ENCODE measurements at places on chromosomes 3 and 15.

GRCh38 chr3:185517387-185518130 is 18.7 kb upstream of the TMEM41A start:
- DNase-seq: no peak

DNA sequence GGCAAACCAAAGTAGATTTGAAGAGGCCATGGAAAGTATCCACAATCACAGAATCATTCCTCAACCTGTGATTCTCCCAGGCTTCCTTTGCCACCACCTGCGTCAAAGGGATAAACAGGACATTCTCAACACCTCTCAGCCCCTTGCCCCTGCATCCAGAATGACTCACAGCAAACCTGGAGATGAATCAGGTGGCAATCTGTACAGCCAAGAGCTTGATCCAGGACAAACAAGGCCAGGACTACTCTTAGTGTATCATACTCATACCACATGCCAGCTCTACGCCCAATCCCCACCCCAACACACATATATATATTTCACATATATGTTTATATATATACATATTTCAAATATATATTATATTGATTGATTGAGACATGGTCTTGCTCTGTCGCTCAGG is 23.6 kb upstream of the C3orf62 start:
- DNase-seq: no peak

- DNase-seq: no peak
Measured at GRCh38 chr15:73927003-73927475, 777 bp downstream of the LOXL1 start.

GRCh38 chr3:129663045-129663446 is 56.6 kb upstream of the PLXND1 start:
- DNase-seq: no peak

GRCh38 chr3:178420033-178420432 is 116.2 kb upstream of the KCNMB2 start:
- DNase-seq: no peak

- no peak for DNase-seq
Measured at GRCh38 chr15:86399041-86399954, 319.6 kb downstream of the AGBL1 start.

DNA sequence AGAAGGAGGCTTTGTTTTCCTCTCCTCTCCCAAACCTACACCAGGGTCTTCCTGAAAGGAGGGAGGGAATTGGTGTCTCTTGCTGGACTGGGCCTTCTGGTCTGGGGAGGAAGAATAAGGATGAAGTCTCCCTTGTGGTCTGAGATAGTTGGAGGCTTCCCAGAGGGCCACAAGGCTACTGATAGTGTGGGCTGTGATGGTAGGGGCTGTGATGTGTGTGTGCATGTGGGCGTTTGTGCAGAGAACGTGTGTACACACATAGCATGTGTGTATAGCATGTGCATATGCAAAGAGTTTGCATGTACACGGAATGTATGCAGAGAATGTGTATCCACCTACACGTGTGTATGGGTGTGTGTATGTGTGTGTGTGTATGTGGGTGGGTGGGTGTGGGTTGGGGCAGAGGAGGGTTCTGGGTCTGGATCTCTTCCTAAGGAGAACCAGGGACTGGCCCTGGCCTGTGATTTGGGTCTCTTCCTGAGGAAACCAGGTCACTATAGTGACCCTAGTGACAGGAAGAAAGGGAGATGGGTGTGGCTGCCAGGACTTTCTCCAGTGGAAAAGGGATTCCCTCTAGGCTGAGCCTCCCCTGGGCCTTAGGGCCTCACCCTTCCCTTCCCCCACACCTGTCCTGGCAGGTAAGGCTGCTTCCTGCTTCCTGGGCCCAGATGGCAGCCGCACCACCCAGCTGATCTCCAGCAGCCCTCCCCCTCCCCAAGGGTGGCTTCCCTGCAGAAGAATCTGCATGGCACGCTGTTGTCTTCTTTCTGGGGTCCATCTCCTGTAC is 1.7 kb downstream of the FLNB start:
- no peak for DNase-seq

DNA sequence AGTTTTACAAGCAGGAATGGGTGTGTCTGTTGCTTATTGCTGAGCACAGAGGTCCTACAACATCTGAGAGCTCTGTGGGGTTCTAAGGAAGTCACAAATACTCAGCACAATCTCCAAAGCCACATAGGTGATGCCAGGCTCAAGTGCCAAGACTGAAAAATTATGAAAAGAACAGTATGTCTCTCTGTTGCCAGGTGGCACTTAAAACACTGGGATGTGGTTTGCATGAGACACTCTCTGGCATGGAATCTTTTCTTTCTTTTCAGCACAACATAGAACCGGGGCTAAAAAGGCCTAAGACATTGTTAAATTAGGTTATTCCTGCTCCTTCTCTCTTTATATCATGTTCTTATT is 127.3 kb upstream of the PRICKLE2 start:
- no peak for DNase-seq

GRCh38 chr3:187006864-187007630 is 76.7 kb downstream of the ST6GAL1 start:
- no peak for DNase-seq

GRCh38 chr3:153096731-153097131 is 65.3 kb upstream of the RAP2B start:
- DNase-seq: no peak

- DNase-seq: no peak
Measured at GRCh38 chr3:37377670-37378069, 203.3 kb upstream of the LRRFIP2 start.

GRCh38 chr3:15345608-15346137 is 13.3 kb upstream of the SH3BP5 start:
- DNase-seq: no peak

- peak; percentile 52 for DNase-seq
Measured at GRCh38 chr15:45670511-45670910, 35.7 kb downstream of the SQOR start.

DNA sequence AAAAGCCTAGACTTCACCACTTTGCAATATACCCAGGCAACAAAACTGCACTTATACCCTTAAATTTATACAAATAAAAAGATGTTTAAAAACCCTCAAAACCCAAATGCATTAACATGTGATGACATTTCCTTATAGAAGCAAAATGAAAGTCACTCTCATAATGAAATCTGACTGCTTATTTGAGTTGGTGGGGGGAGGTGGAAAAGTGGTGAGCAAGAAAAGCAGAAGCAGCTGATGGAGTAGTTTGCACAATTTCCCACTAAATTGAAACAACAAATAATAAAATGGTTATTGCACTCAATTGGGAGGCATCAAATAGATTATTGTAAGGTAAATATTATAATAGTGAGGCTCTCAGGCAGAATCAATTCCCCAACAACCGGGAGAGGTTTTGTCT is 54.0 kb upstream of the GADL1 start:
- DNase-seq: no peak

- no peak for DNase-seq
Measured at GRCh38 chr3:23760871-23761373, 44.8 kb upstream of the UBE2E1 start.

- no peak for DNase-seq
Measured at GRCh38 chr3:170154569-170155143, 26.9 kb downstream of the PHC3 start.

DNA sequence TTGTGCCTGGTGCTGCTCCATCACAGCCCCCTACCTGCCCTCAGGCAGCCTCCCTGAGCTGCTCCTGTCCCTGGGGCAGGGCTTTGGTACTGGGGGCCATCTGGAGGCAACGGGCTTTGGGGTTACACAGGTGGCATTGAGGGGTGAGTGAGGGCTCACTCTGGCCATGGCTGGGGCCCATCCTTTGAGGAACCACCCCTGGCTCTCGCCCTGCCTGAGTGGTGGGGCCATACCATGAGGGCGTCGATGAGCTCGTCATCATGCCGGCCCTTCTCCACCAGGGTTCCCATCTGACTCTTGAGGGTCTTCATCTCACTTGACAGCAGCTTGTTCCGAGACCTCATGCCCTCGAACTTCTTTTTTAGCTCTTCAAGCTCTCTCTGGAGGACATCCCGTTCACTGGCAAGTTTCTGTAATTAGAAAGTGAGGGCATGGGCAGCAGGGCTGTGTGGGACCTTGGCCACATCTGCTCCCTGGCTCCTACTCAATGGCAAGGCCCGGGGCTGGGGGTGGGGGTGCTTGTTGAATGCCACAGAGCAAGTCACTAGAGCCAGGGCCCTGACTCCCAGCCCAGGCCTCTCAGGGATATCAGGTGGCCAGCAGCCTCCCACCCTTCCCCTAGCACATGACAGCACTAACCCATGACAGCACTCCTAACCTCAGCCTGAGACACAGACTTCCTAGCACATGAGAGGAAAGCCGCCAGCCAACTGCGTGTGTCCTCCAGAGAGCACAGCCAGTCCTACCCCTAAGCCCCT is 33.5 kb downstream of the CCDC13 start:
- no peak for DNase-seq

DNA sequence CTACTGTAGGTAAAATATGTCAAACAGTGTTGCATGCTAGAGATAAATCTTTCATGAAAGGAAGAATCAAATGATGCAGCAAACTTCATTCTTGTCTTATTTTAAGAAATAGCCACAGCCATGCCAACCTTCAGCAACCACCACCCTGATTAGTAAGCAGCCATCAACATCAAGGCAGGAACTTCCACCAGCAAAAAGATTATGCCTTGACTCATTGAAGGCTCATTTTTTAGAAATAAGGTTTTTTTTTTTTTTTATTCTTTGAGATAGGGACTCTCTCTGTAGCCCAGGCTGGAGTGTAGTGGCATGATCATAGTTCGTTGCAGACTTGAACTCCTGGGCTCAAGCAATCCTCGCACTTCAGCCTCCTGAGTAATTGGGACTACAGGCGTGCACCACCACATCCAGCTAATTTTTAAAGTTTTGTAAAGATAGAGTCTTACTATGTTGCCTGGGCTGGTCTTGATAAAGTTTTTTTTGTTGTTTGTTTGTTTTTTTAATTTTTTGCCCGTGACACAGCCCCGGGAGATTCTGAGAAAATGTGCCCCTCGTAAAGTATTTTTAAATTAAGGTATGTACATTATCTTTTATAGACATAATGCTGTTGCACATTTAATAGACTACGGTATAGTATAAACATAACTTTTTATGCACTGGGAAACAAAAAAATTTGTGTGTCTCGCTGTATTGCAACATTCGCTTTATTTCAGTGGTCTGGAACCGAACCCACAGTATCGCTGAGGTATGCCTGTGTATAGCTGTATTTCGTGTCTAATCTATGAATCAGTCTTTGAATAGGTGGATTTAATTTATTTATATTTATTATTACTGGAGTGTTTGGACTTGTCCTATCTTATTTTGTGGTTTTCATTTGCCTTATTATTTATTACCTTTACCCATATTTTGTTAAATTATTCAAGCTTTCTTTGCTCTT is 23.3 kb downstream of the SNRK start:
- no peak for DNase-seq

DNA sequence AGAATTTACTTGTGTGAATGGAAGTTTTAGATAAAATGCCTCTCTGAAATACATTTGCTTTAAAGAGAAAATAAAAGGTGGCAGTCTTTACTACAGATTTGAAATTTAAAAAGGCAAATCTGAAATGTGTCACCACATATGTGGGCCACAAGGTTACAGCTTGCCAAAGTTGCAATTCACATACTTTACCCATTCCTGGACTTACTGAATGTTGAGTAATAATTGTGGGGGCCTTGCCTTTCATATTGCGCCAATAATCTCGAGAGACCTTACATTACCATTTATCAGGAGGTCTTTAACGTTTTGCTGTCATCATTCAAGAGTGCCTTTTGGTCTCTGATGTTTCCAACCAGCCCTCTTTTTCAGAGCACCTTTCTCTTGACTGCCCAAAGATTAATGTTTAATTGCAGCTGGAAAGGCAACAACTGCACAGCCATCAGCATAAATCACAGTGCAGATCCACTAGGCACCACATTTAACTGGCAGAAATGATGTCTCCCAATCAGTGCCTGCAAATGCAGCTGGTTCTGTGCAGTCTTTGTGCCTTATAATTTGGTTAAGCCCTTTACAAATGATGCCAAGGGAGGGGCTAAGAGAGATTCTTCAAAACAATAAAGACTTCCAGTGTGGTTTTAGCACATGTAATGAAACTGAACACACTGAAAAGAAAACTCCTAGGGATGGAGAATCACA is 206.8 kb downstream of the MAGI1 start:
- peak; percentile 75 for DNase-seq

DNA sequence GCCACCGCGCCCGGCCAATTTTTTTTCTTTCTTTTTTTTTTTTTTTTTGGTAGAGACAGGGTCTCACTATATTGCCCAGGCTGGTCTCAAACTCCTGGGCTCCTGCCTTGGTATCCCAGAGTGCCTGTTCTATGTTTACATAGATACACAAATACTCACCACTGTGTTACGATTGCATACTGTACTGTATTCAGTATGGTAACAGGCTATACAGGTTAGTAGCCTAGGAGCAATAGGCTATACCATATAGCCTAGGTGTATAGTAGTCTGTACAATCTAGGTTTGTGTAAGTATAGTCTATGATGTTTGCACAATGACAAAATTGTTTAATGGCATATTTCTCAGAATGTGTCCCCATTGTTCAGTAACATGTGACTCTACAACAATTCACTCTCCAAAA is 26.6 kb downstream of the CSTA start:
- DNase-seq: no peak

DNA sequence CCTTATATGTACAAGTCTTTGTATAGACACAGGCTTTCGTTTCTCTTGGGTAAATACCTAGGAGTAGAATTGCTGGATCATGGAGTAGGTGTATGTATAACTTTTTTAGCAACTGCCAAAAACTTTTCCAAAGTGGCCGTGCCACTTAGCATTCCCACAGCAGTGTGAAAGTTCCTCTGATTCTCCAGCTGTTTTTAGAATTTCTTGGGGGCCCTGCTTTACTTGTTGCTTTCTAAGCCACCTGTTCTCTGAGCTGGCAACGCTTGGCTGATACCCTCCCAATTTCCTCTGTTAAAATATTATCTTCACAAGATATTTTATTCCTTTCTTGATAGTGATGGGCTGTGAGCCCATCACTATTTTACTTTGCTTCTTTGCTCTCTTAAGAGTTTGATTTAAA is 19.2 kb downstream of the LIMD1 start:
- no peak for DNase-seq

GRCh38 chr15:41904541-41905005 is 10.7 kb upstream of the SPTBN5 start:
- DNase-seq: peak; percentile 65

DNA sequence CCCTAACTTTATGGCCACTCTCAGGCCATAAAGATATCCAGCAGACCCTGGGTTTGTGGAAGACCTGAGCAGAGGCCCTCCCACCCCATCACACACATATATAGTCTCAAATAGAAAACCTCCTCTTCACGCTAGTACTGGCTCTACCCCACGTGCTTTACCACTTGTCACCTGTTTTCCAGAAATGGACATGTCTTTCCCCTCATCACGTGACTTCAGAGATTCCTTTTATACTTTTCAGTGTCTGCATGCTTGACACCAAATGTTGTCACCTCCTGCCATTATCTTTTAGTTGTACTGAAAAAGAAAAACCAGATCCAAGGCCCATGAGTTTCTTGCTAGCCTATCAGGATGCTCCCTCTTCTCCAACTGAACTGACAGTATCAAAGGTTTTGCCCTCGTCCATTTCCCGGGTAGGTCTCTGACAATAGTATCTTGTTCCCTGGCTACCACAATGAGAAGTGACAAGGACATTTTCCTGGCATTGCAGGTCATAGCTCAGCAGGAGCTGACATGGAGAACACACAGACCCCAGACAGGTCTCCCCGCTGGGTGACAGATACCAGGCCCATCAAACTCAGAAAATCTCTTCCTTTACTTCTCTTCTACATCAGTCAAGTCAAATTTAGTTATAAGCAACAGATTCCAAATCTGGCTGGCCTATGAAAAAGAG is 650.0 kb upstream of the CFAP20DC start:
- DNase-seq: no peak

- no peak for DNase-seq
Measured at GRCh38 chr3:138785951-138786350, 48.8 kb downstream of the PIK3CB start.

GRCh38 chr15:41978534-41978933 is 6.2 kb upstream of the EHD4 start:
- no peak for DNase-seq
